Kidney (tissue), 22 donors: ENCODE measurements at places on chromosomes 4 and X. TPM values are rescaled to one million over a fixed set of nuclear protein-coding genes. Genes with fewer than 3 reads are reported as not detected.

The PASD1 gene
- polyA plus RNA-seq, result not detected

The SLC4A4 gene
- 56.5 TPM for polyA plus RNA-seq

The CASK gene
- 15.9 TPM for polyA plus RNA-seq

The RTL3 gene
- not detected for polyA plus RNA-seq

The GABRG1 gene
- 0.04 TPM for polyA plus RNA-seq

The PIR gene
- 36.5 TPM for polyA plus RNA-seq

The PCYT1B gene
- 0.26 TPM for polyA plus RNA-seq

The CT45A3 gene
- polyA plus RNA-seq, result not detected

The TRIM61 gene
- 0.30 TPM for polyA plus RNA-seq

The PDHA2 gene
- polyA plus RNA-seq, result not detected

The SSX4 gene
- not detected for polyA plus RNA-seq

The MND1 gene
- 1.5 TPM for polyA plus RNA-seq

The RS1 gene
- polyA plus RNA-seq, result not detected

The PABPC1L2B gene
- polyA plus RNA-seq, result not detected

The CENPVL1 gene
- not detected for polyA plus RNA-seq
